Stimulated activated CD4-positive, alpha-beta T cell treated with anti-CD3 and anti-CD28 coated beads, TNF-alpha, amount 100 ng/mL, for 24 hours (primary cell): ENCODE measurements at places on chromosomes 2 and 18.

DNA sequence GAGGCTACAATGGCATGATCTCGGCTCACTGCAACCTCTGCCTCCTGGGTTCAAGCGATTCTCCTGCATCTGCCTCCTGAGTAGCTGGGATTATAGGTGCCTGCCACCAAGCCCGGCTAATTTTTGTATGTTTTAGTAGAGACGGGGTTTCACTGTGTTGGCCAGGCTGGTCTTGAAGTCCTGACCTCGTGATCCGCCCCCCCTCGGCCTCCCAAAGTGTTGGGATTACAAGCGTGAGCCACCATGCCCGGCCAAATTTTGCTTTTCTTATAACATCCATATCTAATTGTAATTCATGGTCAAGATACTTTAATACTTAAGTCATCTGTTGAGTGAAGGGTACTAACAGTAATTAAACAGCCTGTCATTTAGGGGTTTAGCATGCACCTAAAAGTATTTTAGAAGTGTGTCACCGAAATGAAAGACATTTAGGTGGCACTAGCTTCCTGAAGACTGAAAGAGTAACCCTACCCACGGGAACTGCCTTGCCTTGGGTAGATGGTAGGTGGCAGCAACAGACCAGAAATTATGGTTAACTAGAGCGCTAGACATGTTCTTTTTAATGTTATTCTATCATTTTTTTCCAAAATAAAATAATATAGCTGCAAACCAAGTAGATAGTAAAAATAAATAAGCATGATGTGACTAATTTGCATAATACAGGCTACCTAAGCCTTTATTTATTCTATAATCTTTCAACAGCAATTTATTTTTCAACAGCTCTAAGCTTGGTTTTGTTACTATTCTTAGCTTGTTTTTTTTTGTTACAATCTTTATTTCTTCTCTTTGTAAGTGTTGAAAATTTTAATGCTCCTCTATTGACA is 8.6 kb upstream of the ACYP2 start:
- DNase-seq: no peak

- DNase-seq: no peak
Measured at GRCh38 chr2:47310801-47311560, 92.0 kb upstream of the MSH2 start.

GRCh38 chr2:127128445-127128904 is 21.5 kb upstream of the BIN1 start:
- no peak for DNase-seq

DNA sequence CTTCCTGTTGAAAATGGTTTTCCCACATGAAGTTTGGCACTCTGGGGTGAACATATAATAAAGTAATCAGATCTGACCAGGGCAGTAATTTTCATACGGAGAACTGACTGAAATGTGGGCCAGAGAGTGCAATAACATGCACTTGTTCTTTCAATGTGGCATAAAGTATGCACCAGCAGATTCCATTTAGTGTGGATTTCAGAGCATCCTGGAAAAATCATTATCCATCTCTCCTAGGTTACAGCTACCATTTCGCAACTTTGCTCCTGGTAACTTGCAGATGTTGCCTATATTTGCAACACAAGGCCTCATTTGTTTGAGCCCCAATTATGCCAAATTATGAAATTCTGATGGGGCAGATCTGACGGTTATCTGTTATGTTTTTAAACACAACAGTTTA is 55.4 kb downstream of the COLEC12 start:
- no peak for DNase-seq

GRCh38 chr2:149648282-149649030 is 60.9 kb upstream of the MMADHC start:
- no peak for DNase-seq

GRCh38 chr2:135494917-135495316 is 36.1 kb downstream of the ZRANB3 start:
- DNase-seq: no peak

DNA sequence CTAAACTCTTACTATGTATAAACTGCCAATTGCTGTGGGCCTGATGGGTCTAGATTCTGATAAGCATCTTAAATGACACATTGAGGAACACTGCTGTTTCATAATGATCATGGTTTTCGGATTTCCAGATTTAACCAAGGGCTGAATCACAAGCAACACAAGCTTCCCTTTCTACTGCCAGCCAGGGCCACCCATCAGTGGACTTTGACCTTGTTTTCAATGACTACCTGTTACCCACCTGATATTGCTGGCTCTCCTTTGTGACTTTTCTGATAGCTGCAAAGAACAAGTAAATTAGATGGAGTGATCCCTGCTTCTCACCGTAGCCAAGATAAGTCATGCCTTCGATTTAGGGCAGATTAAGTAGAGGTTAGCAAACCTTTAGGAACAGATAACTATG is 259.0 kb downstream of the PAX3 start:
- DNase-seq: no peak

- no peak for DNase-seq
Measured at GRCh38 chr18:39051013-39051412, 1485.4 kb upstream of the CELF4 start.

- DNase-seq: no peak
Measured at GRCh38 chr18:55264108-55264507, 304.8 kb upstream of the CCDC68 start.
